ENCODE measurements at places on chromosomes 1 and 21.

GRCh38 chr1:32701421-32701911 is 1.1 kb downstream of the SYNC start:
- ATAC-seq, result peak; percentile 11

DNA sequence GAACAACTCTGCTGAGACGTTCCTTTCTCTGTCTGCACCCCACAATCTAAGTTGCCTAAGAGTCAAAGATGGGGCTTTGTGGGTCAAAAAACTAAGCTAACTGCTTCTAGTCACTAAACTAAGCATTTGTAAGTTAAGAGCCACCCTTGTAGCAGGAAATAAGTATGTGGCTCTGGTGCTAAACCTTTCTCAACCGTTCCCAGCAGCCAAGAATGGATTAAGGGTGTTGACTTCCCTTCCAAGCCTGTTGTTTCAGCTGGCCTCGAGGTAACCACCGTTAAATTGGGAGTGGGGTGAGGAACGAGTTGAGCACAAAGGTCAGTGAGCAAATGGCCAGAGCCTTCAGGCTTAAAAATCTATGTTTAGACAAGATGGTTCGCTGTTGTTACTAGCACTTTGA is 169.1 kb downstream of the TRIM33 start:
- no peak for ATAC-seq

GRCh38 chr1:221701570-221702186 is 40.2 kb downstream of the DUSP10 start:
- ATAC-seq, result no peak

DNA sequence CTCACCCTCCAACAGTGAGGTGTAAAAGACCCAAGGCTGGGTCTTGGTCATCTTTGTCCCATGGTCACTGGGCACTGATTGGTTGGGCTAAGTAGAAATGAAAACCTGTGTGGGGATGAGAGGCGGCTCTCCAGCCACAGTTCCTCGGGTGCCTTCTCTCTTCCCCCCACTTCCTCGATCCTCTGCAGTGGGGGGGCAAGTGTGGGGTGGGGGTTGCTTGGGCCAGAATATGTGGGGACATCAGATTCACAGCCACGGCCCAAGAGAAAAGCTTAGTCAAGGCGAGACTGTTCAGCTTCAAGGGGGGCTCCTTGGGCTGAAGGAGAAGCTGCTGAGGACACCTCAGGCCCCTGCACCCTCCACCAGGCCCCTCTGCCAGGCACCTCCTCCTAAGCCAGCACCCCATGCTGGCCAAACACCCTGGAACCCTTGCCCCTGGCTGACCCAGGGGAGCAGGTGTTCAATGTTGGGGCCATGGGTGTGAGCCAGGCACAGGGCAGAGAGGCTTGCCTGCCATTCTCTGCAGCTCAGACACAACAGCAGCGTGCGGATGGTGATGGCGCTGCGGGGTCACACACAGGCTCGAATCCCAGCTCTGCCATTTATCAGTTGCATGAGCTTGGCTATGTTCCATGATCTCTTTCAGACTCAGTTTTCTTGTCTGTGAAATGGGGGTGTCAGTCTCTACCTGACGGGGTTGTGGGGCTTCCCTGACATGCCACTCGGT is 21.0 kb upstream of the TNFRSF1B start:
- ATAC-seq, result no peak

- ATAC-seq, result no peak
Observed at GRCh38 chr1:117631359-117632160, 25.7 kb downstream of the TENT5C start.

DNA sequence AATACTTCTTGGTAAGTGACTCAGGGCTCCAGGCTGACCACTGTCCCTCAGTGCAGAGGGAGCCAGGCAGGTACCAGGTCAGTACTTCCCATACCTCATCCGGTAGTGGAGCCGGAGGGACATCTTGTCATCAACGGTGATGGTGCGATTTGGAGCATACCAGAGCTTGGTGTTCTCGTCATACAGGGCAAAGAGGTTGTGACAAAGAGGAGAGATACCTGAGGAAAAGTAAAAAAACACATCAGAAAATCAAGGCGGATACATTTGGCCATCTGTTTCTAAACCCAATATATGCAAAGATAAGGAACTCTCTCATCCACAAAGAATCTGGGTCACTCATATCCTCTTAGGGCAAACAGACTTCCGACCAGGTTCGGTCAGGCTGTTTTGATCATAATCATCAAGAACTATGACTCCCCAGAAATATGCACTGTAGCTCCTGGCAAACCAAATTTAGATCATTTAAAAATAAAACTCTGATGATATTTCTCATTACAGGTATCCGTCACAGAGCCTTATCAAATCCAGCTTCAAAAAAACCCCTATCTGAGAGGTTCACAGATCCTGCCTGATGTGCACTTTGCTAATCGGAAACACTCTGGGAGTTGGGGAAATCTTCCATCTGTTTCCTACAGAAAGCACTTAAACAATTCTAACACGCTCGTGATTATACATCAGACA is 87.3 kb downstream of the JAK1 start:
- ATAC-seq, result no peak

DNA sequence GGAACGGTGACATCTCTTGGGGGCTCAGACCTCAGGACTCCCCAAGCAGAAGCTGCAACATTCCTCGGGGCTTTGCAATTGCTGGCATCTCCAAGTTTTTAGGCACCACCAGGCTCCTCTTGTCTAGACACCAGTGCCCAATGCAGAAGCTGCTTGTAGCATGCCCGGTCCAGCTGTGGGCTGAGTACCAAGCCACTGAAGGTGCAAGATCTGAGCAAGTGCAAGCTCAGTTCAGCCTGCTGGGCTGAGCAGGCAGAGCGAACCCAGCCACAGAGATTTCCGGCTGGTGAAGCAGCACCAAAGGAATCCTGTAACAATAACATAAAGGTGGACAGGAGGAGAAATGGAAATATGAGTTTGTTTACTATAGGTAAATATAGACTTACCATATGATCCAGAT is 995.4 kb upstream of the B3GALT2 start:
- ATAC-seq, result no peak

DNA sequence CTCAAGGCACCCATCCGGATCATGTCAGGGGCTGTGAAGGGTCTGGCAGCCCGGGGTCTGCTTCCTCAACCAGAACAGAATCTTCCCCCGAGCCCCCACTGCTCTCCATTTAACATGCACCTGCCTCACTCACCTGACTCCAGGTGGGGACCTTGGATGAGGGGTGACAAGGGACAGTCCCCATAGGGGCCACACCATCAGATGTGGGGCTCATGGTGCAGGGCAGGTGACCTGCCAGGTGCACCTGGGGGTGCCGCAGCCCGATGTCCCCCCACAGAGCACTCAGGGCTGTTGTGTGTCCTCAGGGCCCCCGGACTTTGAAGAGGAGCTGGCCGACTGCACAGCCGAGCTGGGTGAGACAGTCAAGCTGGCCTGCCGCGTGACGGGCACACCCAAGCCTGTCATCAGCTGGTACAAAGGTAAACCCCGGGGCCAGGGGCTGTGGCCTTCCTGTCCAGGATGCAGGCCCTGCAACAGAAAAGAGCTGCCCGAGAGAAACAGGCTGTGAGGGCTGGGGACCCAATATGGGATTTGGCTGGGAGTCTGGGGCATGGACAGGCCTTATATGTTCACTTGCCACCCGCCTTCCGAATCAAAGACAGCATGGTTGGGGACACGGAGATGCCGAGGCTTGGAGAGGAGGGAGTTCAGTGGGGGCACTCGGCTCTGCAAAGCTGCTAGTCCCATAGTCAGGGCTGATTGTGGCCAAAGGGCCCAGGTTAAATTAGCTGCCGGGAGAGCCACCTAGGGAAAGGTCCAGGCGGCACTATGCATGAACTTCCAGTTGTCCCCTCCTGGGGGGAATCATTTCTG is 64.6 kb downstream of the TRIM11 start:
- no peak for ATAC-seq

- peak; percentile 5 for ATAC-seq
Observed at GRCh38 chr1:205287767-205288559, 33.6 kb downstream of the NUAK2 start.

- ATAC-seq, result peak; percentile 79
Observed at GRCh38 chr1:9892563-9893528, 17.2 kb downstream of the CTNNBIP1 start.

DNA sequence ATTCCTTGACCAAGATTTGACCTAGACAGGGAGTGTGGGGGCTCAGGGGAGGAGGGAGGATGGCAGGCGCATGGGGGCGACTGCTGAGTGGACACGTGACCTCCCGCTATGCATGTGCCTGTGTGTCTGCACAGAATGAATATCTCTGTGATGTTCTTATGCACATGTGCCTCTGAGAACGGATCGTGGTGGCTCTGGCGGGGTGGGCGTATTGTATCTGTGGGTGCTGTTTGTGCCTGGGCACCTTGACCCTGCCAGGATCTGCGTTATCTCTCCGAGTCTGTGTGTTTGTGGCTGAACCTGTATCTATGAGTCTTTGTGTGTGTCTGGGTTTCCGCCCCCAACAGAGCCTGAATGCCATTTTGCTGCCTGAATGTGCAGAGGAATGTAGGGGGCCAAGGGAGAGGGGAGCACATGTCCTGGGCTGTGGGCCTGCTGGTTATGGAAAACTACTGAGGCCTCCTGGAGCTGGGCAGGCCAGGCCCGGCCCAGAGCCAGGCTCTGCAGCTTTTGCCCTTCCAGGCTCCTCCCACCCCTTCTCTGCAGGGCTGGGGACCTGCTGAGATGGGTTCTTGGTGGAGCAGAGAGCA is 102.5 kb downstream of the EBNA1BP2 start:
- ATAC-seq, result no peak

- no peak for ATAC-seq
Observed at GRCh38 chr1:55670331-55671082, 455.3 kb upstream of the USP24 start.

DNA sequence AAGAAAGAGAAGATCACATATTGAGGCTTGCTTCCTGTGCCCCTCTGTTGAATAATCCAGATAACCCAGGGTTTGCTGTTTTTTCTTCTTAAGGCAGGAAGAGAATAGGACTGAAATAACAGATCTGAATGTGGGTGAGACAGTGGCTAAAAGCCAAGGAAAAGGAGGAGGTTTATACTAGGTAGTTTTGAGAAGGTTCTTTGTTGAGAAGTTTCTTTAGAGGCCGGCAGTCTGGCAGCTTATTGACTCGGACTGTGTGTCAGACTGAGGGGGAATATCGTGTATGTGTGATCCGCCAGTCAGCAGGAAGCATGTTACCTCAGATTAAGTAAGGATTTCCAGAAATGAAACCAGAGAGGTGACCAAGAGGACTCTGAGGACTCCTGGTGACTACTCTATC is 119.8 kb downstream of the PLA2G4A start:
- peak; percentile 23 for ATAC-seq

GRCh38 chr1:169779970-169780369 is 14.7 kb downstream of the METTL18 start:
- no peak for ATAC-seq

DNA sequence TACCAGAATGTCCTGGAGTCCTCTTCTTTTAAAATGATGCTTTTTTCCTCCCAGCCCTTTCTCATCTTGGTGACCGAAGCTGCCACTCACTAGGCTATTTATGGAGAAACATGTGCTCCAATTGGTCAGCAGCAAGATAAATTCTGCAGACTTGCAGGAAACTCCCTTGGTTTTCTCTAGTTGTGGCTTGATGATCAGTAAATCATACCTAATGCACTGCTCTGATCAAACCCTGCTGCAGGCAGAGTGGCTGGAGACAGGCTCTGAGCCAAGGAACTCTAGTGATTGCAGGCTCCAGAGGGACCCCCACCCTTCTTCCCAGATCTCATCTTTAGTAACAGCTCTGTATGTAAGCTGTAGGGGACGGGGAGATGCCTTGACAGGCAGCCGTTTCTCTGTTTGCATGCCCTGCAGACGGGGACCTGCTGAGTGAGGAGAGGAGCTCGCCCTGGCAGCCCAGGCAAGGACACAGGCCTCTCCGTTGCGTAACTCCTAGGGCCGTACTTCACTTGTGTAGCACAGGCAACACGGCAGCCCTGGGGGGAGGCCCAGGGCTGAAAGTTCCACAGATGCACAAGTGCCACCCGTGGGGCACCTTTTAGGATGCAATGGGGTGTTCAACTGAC is 14.5 kb downstream of the SLC6A17 start:
- ATAC-seq, result no peak

- ATAC-seq, result peak; percentile 71
Observed at GRCh38 chr1:181324797-181325616, 158.3 kb upstream of the CACNA1E start.

- peak; percentile 55 for ATAC-seq
Observed at GRCh38 chr1:232627645-232628334, 2.1 kb downstream of the SIPA1L2 start.

DNA sequence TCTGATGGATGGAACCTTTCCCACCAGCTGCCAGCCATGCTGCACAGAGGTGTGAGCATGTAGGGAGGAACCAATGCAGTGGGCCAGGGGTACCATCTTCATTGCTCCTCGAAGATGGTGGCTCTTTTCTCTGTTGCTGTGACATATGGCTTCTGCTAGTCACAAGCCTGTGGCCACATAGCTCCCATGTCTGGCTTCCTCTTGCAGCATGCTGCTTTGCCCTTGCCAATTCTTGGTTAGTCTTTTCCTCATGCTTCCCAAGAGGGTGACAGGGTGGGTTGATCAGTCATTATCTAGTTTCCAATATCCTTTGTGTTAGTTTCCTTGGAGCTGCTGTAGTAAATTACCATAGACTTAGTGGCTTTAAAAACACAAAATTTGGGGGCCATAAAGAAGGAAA is 123.4 kb downstream of the ETS2 start:
- ATAC-seq, result no peak

- ATAC-seq, result no peak
Observed at GRCh38 chr1:60153961-60154360, 80.4 kb upstream of the C1orf87 start.

GRCh38 chr21:39379986-39380891 is 31.4 kb upstream of the HMGN1 start:
- peak; percentile 94 for ATAC-seq

DNA sequence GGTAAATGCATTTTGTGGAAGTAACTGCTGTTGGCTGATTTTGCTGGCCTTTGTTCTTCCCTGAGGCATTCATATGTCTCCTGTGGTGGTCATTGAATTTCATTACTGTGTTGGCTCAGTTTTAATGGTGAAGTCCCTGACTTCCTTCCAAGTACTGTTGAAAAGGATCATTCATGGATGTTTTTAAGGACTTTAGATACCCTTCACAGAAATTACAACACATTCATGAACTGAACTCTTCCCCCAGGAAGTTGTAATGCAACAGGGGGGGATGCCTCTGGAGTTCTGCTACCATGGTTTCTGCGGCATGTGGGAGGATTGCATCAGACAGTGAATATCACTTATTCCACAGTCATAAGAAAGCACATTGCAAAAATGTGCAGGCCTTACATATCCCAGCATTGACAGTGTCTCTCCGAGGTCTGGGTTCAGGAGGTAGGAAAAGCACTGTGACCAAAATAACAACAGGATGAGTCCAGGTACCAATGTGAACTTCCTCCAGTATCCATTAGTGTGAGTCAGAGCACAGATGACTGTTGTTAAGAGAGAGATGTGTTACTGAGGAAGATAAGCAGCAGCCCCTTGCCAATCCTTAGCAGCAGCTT is 2.1 kb upstream of the RAB3GAP2 start:
- no peak for ATAC-seq
